ENCODE measurements at places on chromosomes 4 and X. TPM values are rescaled to one million over a fixed set of nuclear protein-coding genes. Genes with fewer than 3 reads are reported as not detected.

DNA sequence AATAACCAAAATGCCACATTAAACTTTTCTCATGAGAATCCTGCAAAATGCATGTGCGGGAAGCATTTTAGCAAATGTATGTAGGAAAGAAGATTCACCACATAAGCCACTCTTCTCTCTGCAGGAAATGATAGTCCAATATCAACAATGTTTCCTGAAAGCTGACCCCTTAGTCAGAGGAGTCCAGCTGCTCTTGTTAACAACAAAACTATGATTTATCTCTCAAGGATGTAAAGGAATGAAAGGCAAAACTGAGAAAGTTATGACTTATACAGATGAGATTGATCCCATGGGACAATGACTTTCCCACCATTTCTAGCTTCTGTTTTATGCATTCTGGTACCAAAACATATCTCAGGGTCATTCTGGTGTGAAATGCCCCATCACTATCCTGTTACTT, 125.0 kb upstream of the EDNRA start:
- DNase-seq, result no peak

DNA sequence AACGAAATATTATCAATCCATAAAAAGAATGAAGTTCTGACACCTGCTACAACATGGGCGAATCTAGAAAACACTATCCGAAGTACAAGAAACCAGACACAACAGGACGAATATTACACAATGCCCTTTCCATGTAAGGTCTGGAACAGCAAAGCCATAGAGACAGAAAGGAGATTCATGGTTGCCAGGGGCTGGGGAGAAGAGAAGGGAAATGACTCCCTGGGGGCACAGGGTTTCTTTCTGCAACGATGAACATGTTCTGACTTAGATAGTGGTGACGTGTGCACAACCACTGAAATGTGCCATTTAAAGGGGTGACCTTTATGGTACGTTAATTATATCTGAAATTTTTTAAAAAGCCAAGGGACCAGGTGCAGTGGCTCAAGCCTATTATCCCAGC, 28.3 kb downstream of the GPR143 start:
- DNase-seq, result no peak

DNA sequence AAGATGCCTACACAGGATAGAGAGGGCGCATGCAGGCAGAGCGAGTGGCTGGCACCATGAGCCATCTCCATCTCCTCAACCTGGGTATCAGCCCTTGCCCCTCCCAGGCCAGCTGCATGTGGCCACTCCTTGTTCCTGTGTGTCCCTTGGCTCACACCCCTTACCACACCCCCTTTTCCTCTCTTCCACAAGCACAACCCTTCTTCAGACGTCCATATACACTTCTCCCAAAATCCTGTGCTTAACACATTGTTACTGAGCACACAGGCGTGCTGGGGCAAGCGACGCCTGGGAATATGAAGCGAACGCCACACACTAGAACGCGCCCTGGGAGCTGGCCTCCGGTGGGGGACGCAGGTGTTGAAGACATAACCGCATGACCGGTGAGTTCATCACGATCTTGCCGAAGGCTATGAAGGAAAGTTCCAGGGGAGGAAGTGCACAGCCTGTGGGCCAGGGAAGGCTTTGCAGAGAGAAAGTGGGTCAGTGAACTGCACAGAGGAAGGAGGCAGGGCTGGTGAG, 19.1 kb upstream of the KIAA0232 start:
- DNase-seq, result peak; percentile 29

GRCh38 chr4:38856524-38857337, at the start of gene TLR6:
Gene TLR6, minus strand, starts transcription at chr4:38856817. Its CDS starts 27,344 bp downstream, at chr4:38829473.
- DNase-seq, result peak; percentile 85

DNA sequence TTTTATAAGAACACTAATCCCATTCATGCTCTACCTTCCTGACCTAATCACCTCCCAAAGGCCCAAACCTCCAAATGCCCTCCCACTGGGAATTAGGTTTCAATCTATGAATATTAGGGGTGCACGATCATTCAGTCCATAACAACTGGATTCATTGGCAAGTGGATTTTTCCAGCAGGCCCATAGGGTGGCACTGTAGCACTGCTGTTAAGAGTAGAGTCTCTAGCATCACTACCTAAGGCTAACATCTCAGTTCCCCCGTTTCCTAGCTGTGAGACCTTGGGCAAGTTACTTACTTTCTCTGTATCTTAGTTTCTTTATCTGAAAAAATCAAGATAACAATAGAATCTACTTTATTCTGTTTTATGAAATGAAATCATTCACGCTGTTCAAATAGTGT, 315.8 kb downstream of the STIM2 start:
- peak; percentile 69 for DNase-seq

- DNase-seq, result no peak
Measured at GRCh38 chrX:121227888-121228287, 180.5 kb downstream of the GLUD2 start.

- no peak for DNase-seq
Measured at GRCh38 chr4:38383646-38384121, 280.3 kb upstream of the KLF3 start.

DNA sequence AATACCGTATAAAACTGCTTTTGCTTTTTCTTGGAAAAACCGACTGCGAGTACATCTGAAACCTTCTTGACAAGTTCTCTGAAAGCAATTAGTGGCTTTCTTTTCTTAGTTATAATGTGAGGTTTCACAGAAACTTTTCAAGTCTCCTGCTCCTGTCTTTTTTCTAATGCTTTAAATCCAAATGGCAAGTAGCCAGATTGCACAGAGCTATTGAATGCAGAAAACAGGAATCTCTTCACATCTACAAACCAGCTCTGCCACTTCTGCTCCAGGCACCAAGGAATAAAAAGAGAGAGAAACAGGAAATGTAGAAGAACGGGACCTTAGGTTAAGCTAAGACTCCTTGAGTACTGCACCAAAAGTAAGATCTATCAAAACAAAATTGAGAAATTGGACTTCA, 267.3 kb upstream of the TET2 start:
- peak; percentile 1 for DNase-seq

- DNase-seq, result no peak
Measured at GRCh38 chrX:118523920-118524319, 28.3 kb downstream of the DOCK11 start.

The GPC4 gene
- 3.6 TPM for total RNA-seq

The HHIP gene
- 0.05 TPM for total RNA-seq

The SSX4 gene
- total RNA-seq, result 0.42 TPM

The FAM184B gene
- total RNA-seq, result not detected
